ENCODE measurements at places on chromosomes 12 and 14.

DNA sequence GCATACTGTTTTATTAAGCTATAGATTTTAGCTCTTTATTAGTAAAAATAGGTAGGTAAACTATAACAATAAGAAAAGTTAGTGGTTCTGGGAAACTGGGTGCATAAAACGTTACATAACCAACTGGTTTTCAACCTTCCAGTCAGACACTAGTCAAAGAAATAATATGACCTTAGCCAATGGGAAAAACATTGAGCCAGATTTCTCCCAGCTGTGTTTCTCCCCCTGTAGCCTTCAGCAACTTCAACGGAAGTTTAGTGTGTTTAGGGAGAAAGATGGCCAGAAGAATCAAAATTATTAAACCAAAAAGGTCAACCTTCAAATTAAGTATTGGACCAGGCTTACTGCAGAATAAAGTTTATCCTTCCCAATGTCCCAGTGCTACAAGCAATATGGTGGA, 283.5 kb upstream of the DIO2 start:
- DNase-seq: no peak

DNA sequence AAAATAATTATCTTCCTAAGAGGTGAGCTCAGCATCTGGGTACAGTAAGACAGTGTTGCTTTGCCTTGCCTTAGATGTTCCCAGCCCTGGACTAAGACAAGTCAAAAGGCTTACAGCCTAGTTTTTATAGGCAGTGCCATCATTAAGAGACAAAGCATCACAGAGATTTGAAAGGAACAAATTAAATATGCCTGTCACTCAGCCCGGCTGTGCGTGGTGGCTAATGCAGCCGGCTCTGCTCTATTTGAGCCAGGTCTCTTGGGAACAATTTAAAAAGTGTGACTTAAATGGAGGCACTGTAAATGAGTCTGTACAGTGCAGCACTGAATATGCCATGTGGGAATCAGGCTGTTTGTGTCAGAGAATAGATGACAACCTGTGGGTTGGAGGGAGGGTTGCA, 1687.4 kb upstream of the FLRT2 start:
- DNase-seq: no peak

DNA sequence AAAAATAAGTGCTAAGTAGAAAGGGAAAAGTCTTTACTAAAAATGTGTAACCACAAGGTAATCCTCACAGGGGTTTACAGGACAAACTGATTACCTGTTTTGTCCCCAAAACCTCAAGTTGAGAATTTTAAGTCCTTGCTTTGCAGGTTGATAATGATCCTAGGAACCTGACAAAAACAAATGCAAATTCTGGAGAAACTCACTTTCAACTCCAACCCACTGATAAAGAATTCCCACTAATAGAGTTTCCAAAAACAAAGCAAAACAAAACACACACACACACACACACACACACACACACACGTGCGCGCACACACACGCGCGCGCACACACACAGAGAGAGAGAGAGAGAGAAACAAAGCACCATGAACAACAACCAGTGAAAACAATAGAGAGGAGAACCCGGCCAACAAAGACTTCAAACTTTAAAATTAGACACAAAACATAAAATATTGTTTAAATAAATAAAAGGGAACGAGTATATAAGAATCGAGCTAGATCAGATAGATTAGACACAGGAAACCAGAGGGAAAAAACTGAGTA, 187.0 kb upstream of the FOXN3 start:
- no peak for DNase-seq

DNA sequence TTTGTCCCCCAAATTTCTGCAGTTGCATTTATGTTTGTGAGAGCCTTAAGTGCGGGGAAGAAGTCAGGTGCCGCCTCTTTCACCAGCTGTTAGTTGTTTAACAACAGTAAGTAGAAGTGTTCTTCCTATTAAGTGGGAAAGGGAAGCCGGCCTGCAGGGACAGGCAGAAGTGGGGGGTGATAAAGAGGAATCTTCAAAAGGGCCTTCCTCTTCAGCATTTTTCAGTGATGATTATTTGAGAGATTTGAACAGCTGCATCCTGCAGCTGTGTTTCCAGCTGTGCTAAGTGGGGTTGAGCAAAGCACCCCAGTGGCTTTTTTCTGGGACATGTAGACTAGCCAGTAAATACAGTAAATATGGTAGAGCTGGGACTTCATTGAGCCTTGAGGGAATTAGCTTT, 32.1 kb upstream of the SLC38A1 start:
- no peak for DNase-seq

- DNase-seq: no peak
These were observed 180.2 kb downstream of the CACNA1C start for GRCh38 chr12:2233034-2233433.

GRCh38 chr12:49776413-49776812, 35.1 kb downstream of the TMBIM6 start:
- DNase-seq: no peak

- DNase-seq: no peak
These were observed 18.1 kb upstream of the SSPN start for GRCh38 chr12:26177283-26177682.

- DNase-seq: no peak
These were observed 51.3 kb downstream of the RMST start for GRCh38 chr12:97513950-97514349.

DNA sequence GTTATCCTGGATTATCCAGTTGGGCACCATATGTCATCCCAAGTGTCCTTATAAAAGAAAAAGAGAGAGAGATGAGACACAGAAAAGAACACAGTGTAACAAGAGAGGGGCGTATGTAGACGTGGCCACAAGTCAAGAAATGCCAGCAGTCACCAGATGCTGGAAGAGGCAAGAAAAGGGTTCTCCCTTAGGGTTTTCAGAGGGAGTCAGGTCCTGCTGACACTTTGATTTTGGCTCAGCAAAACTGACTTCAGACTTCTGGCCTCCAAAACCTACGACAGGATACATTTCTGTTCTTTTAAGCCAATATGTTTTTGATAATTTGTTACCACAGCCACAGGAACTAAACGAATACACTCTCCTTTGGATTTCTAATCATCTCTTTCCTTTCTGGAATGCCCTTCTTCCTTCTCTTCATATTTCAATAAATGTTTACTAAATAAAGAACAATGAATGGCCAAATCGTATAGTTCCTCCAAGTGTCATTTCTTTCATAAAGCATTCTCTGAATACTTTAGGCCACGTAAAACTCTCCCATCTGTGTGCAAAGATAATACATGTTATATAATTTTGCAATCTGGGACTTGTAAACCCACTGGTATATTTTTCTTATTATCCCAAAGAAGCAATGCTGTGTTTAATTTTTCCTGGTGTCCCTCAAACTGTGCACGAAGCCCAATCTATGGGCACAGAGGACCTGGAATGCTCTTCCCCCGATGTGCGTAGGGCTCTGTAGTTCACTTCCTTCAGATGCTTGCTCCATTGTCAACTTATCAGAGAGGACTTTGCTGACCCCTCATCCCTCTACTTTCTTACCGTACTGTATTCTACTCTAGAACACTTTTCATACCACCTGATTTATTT, 303.6 kb downstream of the CEP128 start:
- no peak for DNase-seq

DNA sequence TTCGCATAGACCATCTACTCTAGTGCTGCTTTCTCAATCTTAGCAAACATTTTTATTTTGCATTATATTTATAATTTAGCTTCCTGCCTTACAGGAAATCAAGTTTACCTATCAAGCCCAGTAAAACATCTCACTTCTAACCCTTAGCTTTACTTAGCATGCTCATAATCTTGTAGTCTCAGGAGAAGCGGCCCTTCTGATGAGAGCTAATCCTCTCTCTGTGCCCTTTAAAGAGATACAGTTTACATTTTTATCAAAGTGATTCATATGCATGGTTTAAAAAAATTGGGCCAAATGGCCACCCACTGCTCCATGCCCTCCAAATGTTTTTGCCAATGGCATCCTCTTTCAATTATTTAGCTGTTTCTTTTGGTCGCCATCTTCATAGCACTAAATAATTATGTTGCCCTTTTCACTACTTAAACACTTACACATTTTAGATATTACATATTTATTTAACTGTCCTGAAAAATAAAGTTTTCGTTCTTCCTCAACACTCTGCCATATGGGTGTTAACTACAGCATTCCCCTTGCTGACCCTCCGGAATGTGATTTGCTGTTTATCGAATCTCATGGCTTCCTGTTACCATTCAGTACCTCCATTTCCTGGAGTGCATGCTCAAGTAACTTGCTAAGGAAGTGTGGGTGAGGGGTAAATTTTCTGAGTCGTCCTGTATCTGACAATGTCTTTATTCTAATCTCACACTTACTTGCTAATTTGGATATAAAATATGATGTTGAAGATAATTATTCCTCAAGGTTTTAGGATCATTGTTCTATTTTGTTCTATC, 29.3 kb downstream of the YLPM1 start:
- DNase-seq: no peak

DNA sequence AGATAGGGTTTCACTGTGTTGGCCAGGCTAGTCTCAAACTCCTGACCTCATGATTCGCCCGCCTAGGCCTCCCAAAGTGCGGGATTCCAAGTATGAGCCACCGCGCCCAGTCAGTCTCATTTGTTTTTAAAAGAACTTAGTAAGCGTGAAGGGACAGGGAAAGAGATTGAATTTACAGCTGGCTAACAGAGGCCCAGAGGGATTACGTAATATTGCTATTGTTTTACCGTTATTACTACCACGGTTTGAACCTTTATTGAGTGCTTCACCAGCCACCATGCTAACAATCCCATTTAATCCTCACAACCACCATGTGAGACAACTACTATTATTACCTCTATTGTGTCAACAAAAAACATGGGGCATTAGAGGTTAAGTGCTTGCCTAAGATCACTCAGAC, 26.7 kb upstream of the BLTP3B start:
- no peak for DNase-seq

GRCh38 chr14:100594625-100594951, 7.4 kb upstream of the BEGAIN start:
- DNase-seq: peak; percentile 44

DNA sequence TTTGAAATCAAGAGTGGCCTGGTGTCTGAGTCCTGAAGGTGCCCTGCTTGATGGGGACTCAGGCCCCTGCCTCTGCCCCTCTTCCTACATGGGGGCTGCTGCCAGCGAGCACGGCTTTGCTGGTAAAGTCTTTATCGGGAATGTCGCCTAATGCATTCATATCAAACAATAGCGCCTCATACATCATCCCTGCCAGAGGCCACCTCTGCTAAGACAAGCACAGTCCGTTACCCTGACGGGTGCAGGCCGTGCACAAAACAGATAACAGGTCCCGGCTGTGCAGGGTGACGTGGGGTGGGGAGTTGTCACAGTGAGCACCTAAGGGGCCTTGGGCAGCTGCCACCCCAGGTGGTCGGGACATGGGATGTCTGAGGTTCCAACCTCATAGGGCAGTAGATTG, 68.4 kb upstream of the FAM222A start:
- DNase-seq: no peak

DNA sequence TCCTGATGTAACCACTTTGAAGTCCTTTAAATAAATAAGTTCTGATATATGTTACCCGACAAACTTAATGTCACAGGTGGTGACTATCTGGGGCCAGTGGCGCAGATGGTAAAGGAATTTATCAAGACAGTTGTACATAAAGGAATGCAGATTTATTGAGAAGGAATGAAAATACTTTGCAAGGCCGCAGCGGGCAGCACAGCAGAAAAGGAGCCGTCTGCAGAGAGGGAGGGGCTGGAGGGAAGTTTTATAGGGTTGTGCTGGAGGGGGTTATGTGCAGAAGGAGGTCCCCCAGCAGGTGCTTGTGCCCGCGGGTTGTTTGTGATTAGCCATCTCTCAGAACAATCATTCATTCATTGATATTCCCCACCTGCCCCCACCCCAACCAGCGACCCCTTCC, 17.4 kb downstream of the GPRC5D start:
- DNase-seq: no peak

- DNase-seq: no peak
These were observed 109.7 kb downstream of the SCARB1 start for GRCh38 chr12:124753993-124754392.

GRCh38 chr12:6946920-6947374, 3.1 kb downstream of the C12orf57 start:
- no peak for DNase-seq

- DNase-seq: no peak
These were observed 4.3 kb upstream of the DHRS2 start for GRCh38 chr14:23631702-23632460.

DNA sequence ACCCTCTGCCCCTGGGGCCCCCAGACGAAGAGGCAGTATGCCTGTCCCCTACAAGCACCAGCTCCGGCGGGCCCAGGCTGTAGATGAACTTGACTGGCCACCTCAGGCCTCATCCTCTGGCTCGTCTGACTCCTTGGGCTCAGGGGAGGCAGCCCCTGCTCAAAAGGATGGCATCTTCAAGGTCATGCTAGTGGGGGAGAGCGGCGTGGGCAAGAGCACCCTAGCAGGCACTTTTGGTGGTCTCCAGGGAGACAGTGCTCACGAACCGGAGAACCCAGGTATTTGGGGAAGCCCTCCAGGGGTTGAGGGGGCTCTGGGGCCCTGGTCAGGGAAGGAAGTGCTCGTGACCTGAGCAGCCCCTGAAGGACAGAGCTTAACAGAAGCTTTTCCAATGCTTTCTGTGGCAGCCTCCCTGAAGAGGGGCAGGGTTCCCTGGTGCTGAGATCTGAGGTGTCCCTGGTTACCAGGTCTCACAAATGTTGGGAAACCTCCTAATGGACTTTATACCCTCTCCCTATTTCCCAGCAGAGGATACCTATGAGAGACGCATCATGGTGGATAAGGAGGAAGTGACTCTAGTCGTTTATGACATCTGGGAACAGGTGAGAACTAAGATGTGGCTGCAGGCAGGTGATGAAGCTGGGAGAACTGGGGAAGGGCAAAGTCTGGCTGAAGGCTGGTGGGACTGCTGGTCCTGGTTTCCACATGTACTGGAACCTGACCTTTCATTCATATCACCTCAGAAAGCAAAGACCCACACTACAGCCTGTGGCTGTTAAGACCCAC, 1.9 kb downstream of the REM2 start:
- DNase-seq: no peak

DNA sequence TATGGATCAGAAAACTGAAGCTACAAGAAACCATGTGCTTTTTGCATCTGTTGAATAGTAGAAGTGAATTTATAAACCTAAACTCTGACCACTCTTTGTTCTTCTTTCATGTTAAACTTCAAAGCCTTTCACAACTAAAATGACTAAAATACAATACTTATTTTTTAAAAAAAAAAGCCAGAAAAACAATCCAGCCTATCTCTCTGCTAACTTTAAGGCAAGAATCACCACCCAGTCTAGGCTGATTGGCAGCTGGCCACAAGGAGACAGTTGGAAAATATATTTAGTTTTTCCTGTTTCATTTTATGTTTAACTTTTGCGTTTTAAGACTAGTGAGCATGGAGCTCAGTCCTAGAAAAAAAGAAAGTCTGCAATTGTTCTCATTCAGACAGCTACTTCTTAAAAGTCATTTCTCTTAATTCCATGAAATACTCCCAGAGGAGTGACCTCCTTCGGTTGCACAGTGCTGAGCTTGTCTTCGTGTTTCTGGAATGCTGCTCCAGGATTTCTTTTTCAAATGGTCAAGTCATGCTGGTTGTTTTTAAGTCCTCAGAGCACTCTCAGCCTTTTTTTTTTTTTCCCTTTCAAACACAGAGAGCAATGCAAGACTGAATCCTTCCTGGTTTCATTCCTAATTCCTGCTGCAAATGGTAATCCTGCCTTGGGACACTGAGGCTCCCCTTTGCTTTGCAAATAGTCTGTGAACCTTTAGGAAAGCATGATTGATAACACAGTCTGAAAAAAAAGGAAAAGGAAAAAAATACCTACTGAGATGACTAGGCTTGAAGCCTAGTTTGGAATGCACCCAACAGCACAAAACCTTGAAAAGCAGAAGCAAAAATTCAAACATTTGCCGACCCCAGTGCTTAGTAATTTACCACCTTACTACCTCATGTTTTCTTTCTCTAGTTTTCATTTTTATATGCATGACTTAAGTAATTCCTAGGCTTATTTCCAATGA, 233.3 kb upstream of the DAAM1 start:
- DNase-seq: no peak

GRCh38 chr12:7441216-7441615, 2.7 kb downstream of the CD163L1 start:
- DNase-seq: no peak

Data from chondrocyte (in vitro differentiated cells).